Renal cortical epithelial cell (primary cell): ENCODE measurements at places on chromosomes 13 and 19. TPM values are rescaled to one million over a fixed set of nuclear protein-coding genes. Genes with fewer than 3 reads are reported as not detected.

The KLF16 gene
- 7.2 and 8.3 TPM in 2 replicates for total RNA-seq

The RASAL3 gene
- total RNA-seq, result 0.17 and 2.9 TPM in 2 replicates

The FGF21 gene
- not detected in 2 replicates for total RNA-seq

The OR7D2 gene
- total RNA-seq, result under 0.01 TPM in 1 of 2 replicates, not detected in the other

The ZNF541 gene
- not detected in 2 replicates for total RNA-seq

The DMKN gene
- 52.7 and 144 TPM in 2 replicates for total RNA-seq

The GNG7 gene
- total RNA-seq, result 1.8 TPM in 1 of 2 replicates, not detected in the other

The CEBPA gene
- 0.35 and 0.99 TPM in 2 replicates for total RNA-seq

The N4BP2L1 gene
- total RNA-seq, result 0.52 and 4.7 TPM in 2 replicates

The CEACAM18 gene
- total RNA-seq, result not detected in 2 replicates

The C19orf18 gene
- 0.15 TPM in 1 of 2 replicates, not detected in the other for total RNA-seq

The C19orf73 gene
- 0.45 TPM in 1 of 2 replicates, not detected in the other for total RNA-seq

The CCNA1 gene
- total RNA-seq, result 1.4 and 3.6 TPM in 2 replicates

The TUBB4A gene
- 0.87 and 6.8 TPM in 2 replicates for total RNA-seq

The SPRED3 gene
- total RNA-seq, result 0.17 and 1.4 TPM in 2 replicates

The TPTE2 gene
- not detected in 2 replicates for total RNA-seq

The PSG3 gene
- total RNA-seq, result 0.50 and 1.0 TPM in 2 replicates

The CLEC11A gene
- 0.15 and 0.52 TPM in 2 replicates for total RNA-seq

The SIGLEC11 gene
- not detected in 2 replicates for total RNA-seq

The ZNF135 gene
- 2.3 and 7.7 TPM in 2 replicates for total RNA-seq

The SERPINE3 gene
- not detected in 2 replicates for total RNA-seq

The LILRB4 gene
- not detected in 2 replicates for total RNA-seq

The NLRP9 gene
- total RNA-seq, result not detected in 2 replicates

The CABP5 gene
- total RNA-seq, result not detected in 2 replicates

The ARHGAP35 gene
- total RNA-seq, result 19.6 and 104 TPM in 2 replicates

The MISP gene
- total RNA-seq, result 6.2 and 48.4 TPM in 2 replicates

The ZNF667 gene
- total RNA-seq, result 3.3 and 13.4 TPM in 2 replicates

The MISP3 gene
- 1.3 and 1.6 TPM in 2 replicates for total RNA-seq

The RDH8 gene
- total RNA-seq, result not detected in 2 replicates

The THSD8 gene
- total RNA-seq, result not detected in 2 replicates

The ZNF578 gene
- 3.5 and 6.5 TPM in 2 replicates for total RNA-seq

The IGSF23 gene
- total RNA-seq, result 0.17 and 2.7 TPM in 2 replicates

The ODAD3 gene
- total RNA-seq, result 0.35 and 0.75 TPM in 2 replicates

The SULT2A1 gene
- total RNA-seq, result not detected in 2 replicates

The APOE gene
- total RNA-seq, result 14.8 and 38.3 TPM in 2 replicates

The LAIR1 gene
- not detected in 2 replicates for total RNA-seq

The SWSAP1 gene
- 0.70 and 1.0 TPM in 2 replicates for total RNA-seq

The IGFL1 gene
- total RNA-seq, result 3.8 TPM in 1 of 2 replicates, not detected in the other

The SLAIN1 gene
- 5.8 and 14.1 TPM in 2 replicates for total RNA-seq

The PLK5 gene
- total RNA-seq, result not detected in 2 replicates

The METTL21C gene
- total RNA-seq, result not detected in 2 replicates

The URAD gene
- total RNA-seq, result not detected in 2 replicates

The KLK15 gene
- not detected in 2 replicates for total RNA-seq

The RNF17 gene
- total RNA-seq, result not detected in 2 replicates

The HS6ST3 gene
- under 0.01 TPM in 2 replicates for total RNA-seq

The HSPBP1 gene
- 38.6 and 46.9 TPM in 2 replicates for total RNA-seq

The ACP5 gene
- total RNA-seq, result 0.60 and 3.1 TPM in 2 replicates

The CEACAM4 gene
- not detected in 2 replicates for total RNA-seq

The ZNF296 gene
- 0.65 TPM in 1 of 2 replicates, not detected in the other for total RNA-seq

The KASH5 gene
- not detected in 2 replicates for total RNA-seq

The SIGLEC12 gene
- not detected in 2 replicates for total RNA-seq

The ATP8B3 gene
- total RNA-seq, result 2.4 and 4.2 TPM in 2 replicates

The FCAR gene
- not detected in 2 replicates for total RNA-seq

The WDR87 gene
- total RNA-seq, result not detected in 2 replicates
